Activated CD4-positive, alpha-beta T cell treated with anti-CD3 and anti-CD28 coated beads, Interleukin-2, amount 50 U/mL, for 24 hours (primary cell): ENCODE measurements at places on chromosomes 2 and 18.

- no peak for DNase-seq
Measured at GRCh38 chr2:171404261-171404660, 29.5 kb downstream of the METTL8 start.

DNA sequence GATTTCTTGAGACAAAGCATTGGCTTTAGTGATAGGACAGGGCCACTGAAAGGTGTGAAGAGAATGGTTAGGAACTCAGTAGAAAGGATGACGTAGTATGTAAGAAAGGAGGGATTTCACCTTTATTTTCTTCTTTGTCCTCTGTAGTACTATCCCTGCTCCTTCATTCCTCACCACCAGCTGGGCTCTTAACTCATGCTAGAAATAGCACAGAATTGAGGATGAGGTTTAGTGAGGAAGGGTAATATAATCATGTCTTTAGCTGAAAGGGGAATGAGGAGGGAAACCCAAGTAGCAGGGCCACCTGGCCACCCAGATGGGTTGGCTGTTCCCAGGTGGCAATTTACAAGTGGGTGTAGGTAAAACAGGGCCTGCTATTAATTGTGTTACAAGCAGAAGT, 15.2 kb downstream of the ACVR2A start:
- DNase-seq, result no peak

GRCh38 chr2:219028996-219029828, 12.1 kb downstream of the CFAP65 start:
- DNase-seq, result no peak

DNA sequence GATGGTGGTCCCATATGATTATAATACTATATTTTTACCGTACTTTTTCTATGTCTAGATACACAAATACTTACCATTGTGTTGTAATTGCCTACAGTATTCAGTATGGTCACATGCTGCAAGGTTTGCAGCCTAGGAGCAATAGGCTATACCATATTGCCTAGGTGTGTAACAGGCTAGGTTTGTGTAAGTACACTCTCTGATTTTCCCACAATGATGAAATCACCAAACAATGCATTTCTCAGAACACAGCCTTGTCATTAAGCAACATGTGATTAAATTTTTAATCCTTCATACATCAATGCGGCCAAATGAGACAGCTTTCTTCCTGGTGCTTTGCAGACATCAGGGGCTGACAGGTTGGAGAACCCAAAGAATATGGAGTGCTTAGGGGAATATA, 37.3 kb downstream of the ADD2 start:
- DNase-seq, result no peak

DNA sequence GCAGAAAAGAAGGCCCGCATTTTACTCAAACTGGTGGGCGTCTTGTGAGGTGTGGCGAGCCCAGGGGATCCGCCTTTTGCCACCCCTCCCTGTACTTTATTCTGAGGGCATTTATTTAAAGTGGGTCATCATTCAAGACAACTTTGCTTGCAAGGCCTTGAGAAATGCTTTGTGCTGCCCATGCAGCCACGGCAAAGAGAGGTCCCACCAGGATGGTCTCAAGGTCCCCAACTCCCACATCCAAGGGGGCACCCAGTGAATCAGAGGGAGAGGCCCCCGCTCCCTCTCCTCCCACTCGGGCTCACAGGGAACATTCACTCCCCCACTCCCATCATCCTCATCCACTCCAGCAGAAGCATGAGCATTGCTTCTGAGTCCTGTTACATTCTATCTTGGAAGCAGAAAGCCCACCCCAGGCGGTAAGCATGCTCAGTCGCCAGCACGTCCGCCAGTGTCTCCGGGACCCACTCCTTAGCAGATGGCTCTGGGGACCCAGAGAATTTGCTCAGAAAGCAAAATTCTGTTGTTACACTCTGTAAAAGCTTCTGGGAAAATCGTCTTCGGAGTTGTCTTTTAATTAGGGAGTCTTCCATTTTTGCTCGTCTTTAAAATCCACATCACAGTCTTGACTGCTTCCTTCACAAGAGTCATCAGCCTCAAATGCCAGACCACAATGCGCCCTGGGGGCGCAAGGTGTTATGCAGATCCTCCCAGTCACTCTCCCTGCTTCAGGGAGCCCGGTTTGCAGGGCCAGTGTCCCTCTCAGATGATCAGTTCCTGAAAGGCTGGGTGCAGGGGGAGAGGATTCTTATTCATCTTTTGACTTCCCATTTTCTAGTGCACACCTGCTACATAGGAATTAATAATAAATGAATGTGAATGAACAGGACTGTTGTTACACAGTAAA, 99.4 kb upstream of the NCK2 start:
- DNase-seq, result no peak

GRCh38 chr2:152175012-152175367, 573 bp downstream of the STAM2 start:
- no peak for DNase-seq

- DNase-seq, result no peak
Measured at GRCh38 chr2:49251766-49252165, 97.5 kb upstream of the FSHR start.

GRCh38 chr2:128646091-128646490, 327.4 kb upstream of the HS6ST1 start:
- no peak for DNase-seq

DNA sequence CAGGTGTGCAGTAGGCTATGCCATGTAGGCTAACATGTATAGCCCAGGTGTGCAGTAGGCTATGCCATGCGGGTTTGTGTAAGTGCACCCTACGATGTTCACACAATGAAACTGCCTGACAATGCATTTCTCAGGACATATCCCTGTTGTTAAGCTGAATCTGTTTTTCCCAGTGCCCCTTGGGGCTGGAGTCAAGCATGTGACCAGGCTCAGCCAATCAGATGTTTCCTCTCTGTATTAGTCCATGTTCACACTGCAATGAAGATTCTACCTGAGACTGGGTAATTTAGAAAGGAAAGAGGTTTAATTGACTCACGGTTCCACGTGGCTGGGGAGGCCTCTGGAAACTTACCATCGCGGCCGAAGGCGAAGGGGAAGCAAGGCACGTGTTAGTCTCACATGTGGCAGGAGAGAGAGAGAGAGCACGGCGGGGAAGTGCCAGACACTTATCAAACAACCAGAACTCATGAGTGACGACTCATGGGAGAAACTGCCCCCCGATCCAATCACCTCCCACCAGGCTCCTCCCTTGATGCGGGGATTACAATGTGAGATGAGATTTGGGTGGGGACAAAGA, 24.2 kb downstream of the ITM2C start:
- DNase-seq, result no peak

DNA sequence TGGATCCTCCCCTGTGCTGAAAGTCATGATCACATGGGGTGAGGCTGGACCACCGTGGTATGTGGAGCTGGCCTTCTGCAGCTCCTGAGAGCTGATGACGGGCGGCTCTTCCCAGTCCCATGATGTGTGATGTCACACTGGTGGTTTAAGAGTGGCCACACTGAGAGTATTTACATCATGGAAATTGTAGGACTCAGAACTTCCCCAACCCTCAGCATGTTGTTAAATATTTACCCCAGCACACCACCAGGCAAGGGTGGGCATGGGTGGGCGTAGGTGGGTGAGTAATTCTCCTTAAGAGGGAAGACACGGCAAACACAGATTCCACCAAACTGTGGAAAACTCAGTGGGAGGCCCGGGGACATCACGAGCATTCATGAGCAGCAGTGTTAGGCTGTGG, 106.8 kb downstream of the ALPK2 start:
- no peak for DNase-seq

DNA sequence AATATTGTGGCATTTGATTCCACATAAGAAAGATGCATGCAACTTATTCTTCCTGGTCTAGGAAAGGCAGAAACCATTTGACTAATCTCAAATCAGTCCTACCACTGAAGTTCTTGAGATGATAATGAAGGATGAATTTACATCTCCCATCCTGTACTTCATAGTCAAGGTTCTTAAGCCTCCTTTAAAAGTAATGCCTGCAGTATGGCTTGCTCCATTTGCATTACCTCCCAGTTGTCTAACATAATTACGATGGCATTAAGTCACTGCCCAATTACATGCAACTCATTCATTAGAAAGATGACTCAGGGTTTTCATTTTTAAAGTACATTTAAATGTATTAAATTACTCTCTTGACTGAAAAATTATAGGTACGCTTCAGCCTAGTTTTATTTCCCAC, 32.2 kb downstream of the THADA start:
- no peak for DNase-seq

DNA sequence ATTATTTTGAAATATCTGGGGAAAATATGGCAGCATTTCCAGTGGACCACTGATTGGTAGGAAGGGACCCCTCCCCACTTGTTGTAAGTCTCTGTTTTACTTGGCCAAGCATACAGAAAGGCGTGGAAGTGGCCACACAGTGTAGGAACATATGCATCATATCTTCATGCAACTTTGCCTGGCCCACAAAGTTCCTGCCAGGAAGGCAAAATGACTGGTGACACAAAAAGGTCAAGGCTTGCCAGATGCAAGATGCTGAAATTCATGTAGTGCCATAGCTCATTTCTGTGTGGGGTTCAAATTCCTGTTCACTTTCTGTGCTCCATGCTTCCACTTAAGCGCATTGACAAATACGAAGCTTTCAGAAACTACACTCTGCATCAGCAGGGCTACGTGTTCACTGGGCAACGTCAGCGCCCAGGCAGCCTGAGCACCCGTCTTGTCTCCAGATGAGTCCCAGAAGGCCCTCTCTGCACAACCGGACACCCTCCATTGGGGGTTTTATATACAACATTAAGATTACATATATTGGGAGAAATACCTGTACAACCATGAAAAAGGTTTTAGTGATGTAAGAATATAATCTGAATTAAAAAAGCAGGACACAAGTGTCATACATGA, 3.6 kb downstream of the DYNC2LI1 start:
- no peak for DNase-seq

GRCh38 chr2:232261776-232262175, 116.8 kb upstream of the ALPP start:
- no peak for DNase-seq

- no peak for DNase-seq
Measured at GRCh38 chr2:12316476-12316875, 400.3 kb upstream of the TRIB2 start.

DNA sequence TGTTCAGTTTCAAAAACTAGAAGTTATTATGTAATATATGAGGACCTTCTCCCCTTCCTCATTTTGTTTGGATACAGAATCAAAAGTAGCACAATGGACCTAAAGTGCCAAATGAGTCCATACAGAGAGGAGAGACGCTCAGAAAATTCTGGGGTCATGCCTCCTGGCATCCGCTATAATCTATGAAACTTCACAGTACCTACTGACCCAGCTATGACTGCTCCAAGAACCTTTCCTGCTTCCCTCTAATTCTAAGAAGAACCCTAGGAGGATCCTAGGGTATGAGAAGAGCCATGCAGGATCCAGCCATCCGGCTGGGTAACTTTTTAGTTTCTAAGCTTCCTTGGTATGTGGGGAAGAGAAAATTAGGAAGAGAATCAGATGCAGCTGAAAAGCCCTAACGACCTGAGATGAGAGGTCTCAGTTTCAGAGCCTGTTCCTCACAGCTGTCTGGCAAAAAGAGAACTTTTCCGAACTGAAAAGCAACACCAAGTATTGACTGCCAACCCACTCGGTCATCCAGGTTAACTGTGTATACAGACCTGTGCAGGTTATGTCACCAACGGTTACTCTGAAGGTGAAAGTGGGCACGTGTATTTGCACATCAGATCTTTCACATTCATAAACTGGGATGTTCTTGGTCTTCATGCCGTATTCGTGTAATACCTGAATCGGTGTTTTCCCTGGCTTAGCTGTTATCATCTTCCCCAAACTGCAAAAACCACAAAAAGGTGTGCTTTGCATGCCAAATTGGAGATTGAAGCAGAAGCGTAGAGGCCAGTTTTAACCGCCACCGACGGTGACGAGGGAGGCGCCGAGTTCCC, 1.1 kb downstream of the PRKRA start:
- DNase-seq, result no peak

GRCh38 chr2:43013821-43014345, 212.5 kb downstream of the ZFP36L2 start:
- no peak for DNase-seq

DNA sequence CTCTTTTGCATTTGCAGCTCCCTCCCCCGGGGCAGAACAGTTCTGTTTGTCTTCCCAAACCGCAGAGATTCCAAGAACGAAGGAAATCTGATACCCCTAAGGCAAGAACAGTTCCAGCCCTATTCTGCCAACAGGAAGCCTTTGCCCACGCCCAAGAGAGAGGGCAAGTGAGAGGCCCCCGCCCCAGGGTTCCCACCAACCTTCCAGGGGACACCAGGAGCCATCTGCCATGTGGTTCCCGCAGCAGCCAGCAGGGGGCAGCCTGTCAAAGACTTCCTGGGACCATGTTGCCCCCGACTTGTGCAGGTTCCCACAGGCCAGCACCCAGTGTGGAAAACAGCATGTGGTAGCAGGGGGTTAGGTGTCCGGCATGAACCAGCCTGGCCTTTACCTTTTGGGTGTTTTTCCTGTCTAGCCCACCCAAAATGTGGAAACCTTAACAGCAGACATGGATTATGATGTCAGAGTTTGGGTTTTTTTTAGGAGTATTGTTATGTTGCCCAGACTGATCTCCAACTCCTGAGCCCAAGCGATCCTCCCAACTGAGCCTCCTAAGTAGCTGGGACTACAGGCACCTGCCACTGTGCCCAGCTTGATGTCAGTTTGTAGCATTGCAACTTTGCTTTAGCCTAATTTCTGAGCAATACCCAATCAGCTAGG, 21.7 kb upstream of the EFHD1 start:
- DNase-seq, result peak; percentile 62

DNA sequence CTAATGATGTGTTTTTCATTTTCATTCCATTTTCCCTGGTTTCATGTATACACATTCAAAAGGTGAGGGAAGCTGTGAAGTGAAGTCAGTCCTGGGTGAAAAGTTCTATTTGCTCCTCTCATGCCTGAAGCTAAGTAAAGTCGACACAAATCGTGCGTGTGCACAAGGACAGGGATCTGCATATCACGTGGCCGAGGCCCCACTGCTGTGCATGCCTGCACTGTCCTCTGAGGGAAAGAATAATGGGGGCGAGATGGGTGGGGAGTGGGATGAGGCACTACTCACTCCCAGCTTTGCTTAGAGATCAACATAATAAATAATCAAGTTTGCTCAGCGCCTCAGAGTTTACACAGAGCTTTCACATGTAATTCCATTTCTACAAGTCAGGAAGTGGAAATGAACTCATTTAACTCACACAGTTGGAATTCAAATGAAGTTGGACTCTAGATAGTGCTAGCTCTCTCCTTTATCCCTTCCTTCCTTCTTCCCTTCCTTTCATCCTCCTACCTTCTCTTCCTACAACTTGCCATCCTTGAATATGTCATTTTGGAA, 5.1 kb upstream of the PTPRM start:
- no peak for DNase-seq

GRCh38 chr2:179995741-179996515, 11.2 kb downstream of the CWC22 start:
- DNase-seq, result no peak

DNA sequence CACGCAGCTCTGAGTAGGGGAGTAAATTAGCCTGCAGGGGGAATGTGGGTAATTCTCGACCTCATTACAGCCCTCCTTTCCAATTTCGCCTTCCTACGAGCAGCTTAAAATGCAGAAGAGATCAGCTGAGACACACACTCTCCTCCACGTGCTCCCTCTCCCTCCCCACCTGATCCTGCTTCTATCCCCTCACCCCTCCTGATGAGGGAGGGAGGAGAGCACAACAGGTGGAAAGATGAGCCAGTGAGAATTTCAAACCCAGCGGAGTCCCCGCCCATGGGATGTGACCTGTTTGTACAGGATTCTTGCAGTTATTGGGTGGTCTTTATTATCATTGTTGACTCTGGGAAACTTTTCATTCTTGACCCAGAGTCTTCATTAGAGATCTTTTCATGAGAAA, 35.5 kb downstream of the DDX18 start:
- no peak for DNase-seq

GRCh38 chr18:1665079-1665478, 760.4 kb downstream of the ADCYAP1 start:
- no peak for DNase-seq
